ENCODE measurements at places on chromosomes 3 and 15.

- DNase-seq, result no peak
Measured at GRCh38 chr3:38421679-38422336, 31.9 kb upstream of the ACVR2B start.

DNA sequence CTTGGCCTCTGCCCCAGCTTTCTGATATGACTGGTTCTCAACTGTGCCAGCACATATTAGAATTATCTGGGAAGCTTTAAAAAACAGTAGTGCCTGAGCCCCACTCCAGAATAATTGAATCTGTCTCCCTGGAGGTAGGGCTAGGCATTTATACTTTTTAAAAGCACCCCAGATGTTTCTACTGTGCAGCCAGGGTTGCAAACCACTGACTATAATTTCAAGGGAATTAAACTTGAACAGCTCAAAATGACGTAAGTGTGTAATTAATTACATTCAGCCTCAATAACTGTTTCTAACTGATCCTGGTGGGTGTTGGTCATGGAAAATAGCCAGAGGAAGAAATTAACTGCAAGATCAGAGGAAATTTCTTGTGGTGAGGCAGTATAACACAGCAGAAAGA lies 4.4 kb upstream of the IRAK2 start:
- DNase-seq, result no peak

DNA sequence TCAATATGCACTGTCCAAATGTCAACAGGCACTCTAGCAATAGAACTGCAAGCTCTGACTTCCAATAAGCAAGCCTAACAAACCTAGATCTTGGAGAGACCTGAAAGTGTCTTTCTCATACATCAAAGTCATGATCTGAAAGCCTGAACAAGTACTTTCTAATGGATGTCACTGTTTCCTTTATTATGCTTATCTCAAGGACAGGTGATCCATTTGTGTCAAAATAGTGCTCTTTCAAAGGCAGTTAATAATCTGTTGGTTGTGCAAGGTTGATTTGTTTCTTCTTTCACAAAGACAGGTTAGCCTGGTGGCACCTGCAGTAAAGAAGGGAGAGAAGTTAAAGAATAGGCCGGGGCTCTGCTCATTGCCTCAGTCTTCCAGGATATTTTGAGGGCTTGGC lies 146.8 kb downstream of the EPHB1 start:
- DNase-seq, result no peak

- no peak for DNase-seq
Measured at GRCh38 chr3:149374793-149375500, 2.5 kb downstream of the TM4SF1 start.

DNA sequence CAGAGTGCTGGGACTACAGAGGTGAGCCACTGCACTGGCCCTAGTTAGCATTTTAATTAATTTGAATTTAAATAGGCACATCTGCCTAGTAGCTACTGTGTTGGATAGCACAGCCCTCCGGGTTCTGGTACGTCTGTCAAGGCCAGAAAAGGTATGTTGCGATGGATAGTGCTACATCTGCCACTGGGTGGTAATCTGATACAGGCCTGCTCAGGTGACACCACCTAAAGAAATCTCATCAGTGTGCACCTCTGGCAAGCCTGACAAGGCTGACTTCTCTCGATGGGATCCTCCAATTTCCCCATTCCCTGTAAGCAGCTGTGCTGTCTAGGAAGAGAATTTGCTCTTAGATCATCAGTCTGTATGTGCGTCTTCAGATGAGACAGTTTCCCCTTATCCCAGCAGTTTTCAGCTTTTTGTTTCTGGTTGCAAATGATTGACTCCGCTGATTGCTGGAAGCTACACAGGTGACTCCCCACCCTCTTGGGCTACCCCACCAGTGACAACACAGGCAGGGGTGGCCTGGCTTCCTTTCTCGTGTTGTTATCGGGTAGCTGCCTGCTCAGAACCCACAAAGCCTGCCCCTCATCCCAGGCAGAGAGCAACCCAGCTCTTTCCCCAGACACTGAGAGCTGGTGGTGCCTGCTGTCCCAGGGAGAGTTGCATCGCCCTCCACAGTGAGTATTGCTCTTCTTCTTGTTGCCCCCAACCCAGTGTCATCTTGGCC lies at the start of gene CCR9:
Gene CCR9, plus strand, starts transcription at position 565 of the 727 bp plus-strand sequence. CDS start 8,391 bp downstream, outside the sequence.
- DNase-seq, result no peak

DNA sequence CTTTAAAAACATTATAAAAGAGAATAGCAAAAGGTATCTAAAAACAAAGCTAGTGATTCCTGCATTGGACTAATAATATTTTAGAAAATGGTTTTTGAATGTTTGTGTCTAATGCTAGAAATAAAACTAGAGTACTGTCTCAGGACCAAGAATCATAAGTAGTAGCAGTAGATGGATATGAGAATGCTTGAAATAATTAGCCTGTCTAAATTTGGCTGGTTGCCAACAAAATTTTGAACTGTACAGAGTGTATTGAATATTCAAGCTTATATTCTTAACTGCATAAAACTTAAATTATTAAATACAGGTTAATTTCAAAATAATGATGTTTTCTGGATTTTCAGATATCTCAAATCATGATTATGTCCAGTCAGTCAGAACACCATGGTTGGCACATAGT lies 14.0 kb downstream of the ABHD5 start:
- no peak for DNase-seq

DNA sequence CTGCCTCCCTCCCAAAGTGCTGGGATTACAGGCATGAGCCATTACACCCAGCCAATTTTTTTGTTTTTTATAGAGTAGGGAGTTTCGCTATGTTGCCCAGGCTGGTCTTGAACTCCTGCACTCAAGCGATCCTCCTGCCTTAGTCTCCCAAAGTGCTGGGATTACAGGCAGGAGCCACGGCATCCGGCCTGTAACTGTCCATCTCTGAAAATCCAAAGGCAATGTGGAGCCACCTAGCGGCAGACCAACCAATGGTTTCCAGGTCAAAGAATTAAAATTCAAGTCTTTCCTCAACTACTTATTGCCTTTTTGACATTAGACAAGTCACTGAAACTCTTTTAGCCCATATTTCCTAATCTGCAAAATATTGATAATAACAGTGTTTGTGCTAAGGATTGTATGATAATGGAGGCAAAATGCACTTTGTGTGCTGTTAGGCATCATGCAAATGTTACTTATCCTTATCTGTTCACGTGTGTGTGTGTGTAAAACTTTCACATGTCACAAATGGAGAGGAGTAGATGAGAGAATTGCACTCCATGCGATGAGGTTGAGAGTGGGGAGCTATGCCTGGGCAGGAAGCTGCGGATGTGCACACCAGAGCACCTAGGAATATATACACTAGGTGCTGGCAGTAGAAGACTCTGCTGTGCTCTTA lies 48.7 kb downstream of the COL8A1 start:
- peak; percentile 64 for DNase-seq

DNA sequence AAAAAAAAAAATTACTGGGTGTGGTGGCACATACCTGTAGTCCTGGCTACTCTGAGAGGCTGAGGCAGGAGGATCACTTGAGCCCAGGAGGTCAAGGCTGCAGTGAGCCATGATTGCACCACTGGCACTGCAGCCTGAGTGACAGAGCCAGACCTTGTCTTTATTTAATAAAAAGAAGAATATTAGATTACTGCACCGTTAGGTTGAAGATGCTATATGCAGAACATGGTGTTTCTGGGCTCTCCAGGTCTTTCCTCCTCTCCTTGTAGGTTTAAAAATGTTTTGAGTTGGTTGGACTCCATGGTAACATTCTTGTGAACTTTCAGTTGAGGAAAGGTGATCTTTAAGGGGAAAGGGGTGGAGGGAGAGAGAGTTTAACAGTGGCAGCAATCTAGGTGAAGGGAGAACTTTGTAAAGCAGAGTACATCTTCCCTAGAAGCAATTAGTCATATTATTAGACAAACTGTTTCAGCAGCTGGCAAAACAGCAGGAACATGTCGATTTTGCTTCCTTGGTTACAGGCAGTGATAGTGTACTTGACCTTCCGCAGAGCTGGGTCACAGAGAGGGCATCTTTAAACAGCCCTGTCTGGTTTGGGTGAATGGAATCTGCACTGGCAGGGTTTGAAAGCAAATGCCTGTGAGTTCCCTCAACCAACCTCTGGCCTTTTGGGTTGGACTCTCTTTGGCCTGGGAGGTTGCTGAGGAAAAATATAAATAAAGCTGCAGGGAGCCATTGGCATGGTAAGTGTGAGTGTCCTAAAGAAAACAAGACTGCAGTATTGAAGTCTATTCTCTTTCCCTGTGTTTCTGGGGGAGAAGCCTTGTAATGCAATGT lies 42.8 kb downstream of the NR2C2 start:
- no peak for DNase-seq

DNA sequence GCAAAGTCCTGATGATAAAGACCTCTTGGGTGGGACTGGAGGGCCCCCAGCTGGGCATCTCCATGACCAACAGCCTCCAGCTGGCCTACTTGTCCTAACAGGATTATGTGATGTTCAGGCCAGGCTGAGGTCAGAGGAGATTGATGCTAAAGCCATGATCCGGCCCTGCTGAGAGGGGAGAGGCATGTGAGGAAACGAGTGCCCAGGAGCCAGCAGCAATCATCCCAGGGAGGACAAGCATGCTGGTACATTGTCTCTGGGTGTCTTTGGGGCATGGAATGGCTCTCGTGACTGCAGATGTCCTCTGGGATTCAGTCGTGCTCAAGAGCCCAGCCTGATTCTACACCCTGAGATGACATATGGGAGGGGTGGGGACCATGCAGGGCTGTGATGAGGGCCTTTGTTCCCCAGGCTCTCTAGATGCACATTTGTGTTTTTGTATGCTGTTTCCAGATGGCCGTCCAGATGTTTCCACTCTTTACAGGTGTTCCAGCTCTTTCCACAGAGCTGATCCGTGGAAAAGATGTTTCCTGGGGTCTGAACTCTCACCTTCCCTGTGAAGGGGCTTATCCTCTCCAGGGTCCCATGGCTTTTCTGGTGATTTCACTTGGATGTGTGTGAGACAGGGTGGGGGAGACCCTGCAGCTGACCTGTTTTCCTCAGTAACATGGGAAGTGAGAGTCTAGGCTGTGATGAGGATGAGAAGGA lies 20.2 kb downstream of the SLC24A1 start:
- DNase-seq, result no peak

DNA sequence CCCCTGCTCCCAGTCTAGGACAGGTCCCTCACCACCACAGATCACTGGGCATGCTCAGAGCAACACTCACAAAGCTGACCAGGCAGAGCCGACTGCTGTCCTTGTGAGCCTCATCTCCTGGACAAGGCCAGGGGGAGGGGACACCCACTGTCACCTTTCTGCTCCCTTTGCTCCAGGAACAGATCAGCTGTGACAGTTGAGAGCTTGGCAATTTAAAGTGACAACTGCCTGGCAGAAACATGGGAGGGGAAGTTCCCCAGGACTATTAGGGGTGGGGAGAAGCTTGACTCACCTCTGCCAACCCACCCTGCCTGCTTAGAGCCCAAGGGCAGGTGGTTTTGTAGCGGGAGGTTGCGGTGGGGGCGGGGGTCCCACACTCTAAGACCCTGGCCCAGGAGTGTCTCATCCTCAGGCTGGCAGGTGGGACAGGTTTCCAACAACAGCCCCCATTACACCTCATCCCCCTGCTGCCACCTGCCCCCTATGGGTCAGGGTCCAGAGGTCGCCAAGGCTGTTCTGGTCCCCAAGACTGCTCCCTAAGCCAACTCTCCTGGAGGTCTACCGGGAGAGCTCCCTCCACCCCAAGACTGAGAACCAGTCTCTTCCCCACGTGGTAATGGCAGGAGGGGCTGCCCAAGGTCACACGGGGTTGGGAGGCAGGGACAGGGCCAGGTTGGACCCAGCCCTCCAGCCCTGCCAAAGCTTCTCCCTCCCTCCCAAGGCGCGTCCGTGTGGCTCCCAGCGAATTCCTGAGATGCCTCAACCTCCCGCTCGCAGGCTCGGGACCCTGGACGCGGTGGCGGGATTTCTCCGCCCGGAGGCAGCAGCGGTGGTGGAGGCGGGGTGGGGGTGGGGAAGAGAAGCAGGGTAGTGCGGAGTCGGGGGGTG lies 80.4 kb downstream of the IQSEC1 start:
- no peak for DNase-seq

GRCh38 chr3:31086148-31086547 lies 191.7 kb upstream of the GADL1 start:
- DNase-seq, result no peak

DNA sequence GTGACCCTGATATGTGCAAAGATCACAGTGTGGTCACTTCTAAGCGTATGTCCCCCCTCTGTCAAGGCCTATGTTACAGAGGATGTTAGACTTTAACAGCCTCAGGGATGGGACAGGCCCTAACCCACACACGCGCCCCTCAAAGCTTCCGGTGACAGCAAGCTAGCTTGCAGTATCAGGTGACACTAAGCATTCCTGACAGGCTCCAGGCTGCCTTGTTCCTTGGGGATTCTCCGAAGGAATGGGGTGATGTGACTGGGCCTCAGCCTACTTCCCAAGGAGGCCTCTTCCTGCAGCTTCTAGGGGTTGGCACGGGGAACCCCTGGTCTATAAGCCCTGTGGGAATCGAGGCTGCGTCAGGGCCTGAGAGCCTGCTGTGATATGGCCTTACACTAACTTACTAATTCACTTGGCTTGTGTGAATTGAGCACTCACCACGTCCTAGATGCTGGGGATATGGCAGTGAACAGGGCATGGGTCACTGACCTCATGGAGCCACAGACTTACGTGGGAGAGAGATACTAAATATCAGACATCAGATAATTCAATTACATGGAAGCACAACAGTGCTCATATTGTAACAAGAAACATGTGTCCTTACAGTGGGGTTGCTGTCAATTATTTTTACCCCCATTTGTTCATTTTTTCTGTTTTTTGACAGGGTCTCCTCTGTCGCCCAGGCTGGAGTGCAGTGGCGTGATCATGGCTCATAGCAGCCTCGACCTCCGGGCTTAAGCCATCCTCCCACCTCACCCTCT lies 11.4 kb upstream of the SPTBN5 start:
- no peak for DNase-seq

DNA sequence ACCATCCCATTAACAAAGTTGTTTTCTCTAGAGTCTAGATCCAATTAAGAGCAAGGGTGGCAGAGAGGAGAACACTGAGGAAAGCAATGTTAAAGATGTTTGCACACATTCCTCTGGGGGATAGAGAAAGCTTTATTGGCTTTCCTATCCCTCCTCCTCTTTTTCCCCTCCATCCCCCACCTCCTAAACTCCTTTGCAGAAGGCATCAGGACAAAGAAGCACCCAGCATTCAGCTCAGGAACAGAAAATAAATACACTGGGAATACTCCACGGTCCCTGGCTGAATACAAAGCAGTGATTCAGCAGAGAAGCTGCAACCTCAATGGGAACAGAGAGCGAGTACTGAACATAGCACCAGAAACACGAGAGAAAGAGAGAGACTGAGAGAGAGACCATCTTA lies 21.9 kb downstream of the LSAMP start:
- no peak for DNase-seq

DNA sequence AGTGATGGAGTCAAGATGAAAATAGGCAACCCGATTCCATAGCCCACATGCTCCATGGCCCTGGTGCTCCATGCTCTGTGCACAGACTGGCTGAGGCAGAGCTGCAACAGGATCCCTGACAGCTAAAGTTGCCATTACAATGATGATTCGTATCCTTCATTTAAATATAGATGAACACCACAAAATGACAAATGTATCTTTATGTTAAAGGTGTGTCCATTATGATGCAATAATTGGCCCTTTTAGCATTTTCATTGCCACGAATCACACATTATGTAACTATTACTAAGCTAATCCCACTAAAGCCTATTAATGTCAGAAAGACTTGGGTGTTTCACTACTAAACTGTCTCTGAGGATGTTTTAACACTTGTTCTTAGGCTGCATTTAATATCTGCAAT lies 270.2 kb upstream of the THBS1 start:
- DNase-seq, result no peak

- DNase-seq, result no peak
Measured at GRCh38 chr3:156359368-156359767, 195.5 kb downstream of the SSR3 start.

GRCh38 chr3:49296781-49297411 lies 19.9 kb upstream of the C3orf62 start:
- peak; percentile 80 for DNase-seq

GRCh38 chr3:81492040-81492439 lies 269.4 kb downstream of the GBE1 start:
- DNase-seq, result no peak
